Activated CD4-positive, alpha-beta T cell treated with anti-CD3 and anti-CD28 coated beads, Interleukin-2, amount 10 ng/mL, durations not matched to agents 7 days and 5 days (primary cell): ENCODE measurements at places on chromosomes 2 and 18.

GRCh38 chr18:33749834-33750233, 171.8 kb downstream of the ASXL3 start:
- DNase-seq: no peak

- no peak for DNase-seq
Observed at GRCh38 chr2:70726947-70727725, 40.9 kb downstream of the ADD2 start.

- no peak for DNase-seq
Observed at GRCh38 chr2:191656391-191656790, 21.5 kb upstream of the NABP1 start.

GRCh38 chr2:178449700-178450523, 1.1 kb downstream of the PRKRA start:
- no peak for DNase-seq

- no peak for DNase-seq
Observed at GRCh38 chr18:11577271-11578112, 31.9 kb upstream of the SLC35G4 start.

DNA sequence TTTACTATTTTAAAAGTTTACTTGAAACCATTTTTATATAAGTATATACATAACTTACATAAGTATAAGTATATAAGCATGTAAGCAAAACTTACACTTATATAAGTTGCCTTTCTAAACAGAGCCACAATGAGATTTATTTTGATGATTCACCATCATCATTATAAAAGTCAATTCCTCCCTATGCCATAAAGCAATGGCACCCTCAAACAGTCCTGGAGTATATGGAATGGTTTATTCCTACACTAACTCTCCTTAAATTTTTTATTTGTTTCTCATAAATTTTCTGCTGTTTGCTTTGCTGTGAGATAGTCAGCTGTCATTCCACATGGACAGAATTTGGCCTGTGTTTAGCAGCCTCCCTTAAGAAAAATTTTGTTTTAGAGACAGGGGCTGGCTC, 114.2 kb downstream of the NAB1 start:
- no peak for DNase-seq

GRCh38 chr18:74540652-74541421, 6.5 kb downstream of the CNDP1 start:
- DNase-seq: no peak

- no peak for DNase-seq
Observed at GRCh38 chr2:164620873-164621763, at the start of gene GRB14. GRB14 (minus strand) TSS chr2:164621482; CDS start chr2:164621309, 173 bp downstream.

DNA sequence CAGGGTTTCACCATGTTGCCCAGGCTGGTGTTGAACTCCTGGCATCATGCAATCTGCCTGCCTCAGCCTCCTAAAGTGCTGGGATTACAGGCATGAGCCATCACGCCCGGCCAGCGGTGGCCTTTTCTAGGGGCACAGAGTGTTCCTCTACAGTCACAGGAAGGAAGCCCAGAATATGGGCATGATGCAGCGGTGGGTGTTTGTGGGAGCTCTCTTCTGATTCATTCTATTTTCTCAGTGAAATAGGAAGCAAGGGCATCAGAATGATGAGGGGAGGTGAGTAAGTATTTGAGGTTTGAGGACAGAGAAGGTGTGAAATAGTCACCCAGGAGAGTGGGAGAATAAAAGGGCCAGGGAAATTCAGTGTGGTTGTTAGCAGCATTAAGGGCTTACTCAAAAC, 70.3 kb upstream of the PSME4 start:
- no peak for DNase-seq

GRCh38 chr2:66127656-66128055, 307.3 kb upstream of the MEIS1 start:
- no peak for DNase-seq

DNA sequence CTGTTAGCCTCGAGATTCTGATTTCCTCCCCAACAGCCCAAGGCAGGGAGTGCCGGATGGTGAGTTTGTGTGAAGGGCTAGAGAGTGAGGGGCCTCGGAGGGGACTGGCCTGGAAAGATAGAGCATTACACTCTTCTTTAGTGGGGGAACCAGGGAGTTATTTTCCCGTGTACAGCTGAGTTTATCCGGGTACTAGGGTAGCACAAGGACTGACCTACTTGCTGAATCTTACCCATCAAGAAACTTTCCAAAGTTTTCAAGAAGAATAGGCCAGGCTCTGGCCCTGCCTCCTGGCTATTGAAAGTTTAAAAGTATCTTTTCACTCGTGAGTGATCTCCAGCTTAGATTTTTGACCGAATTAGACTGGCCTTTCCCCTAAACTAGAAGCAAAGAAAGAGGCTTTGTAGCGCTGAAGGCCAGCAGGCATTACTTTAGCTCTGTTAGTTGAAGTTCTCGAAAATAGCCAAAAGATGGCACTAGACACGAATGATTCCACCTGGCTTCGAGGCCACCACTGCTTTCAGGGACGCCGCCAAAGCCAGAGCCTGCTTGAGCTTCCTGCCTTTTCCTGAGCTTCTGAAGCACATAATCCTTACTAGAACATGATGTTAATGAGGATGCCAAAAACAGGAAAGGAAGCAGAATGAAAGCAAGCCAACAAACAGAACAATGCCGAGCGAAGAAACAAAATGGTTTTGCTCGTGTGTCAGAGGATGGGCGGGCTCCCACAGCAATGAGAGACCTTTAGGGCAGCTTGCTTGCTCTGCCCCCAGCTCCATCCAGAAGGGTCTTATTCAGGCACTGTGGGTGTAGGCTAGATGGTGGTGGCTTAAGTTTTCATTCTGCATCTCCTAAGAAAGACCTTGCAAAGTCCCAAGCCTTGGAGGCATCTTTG, 55.8 kb downstream of the TSN start:
- peak; percentile 9 for DNase-seq

DNA sequence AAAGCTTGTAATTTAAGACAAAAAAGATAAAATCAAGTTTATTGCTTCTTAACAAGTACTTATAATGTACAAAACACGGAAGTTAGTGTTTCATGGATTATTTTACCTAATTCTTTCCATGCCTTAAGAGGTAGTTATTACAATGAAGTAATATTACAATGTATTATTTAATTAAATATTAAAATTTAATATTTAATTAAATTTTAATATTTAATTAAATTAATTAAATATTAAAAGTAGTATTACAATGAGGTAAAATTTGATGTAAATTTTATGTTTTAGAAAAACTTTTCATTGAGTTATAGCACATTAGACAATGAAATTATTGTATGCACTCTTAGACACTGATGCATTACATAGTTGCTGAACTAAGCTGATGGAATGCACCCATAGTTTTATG, 220.7 kb upstream of the NETO1 start:
- no peak for DNase-seq

DNA sequence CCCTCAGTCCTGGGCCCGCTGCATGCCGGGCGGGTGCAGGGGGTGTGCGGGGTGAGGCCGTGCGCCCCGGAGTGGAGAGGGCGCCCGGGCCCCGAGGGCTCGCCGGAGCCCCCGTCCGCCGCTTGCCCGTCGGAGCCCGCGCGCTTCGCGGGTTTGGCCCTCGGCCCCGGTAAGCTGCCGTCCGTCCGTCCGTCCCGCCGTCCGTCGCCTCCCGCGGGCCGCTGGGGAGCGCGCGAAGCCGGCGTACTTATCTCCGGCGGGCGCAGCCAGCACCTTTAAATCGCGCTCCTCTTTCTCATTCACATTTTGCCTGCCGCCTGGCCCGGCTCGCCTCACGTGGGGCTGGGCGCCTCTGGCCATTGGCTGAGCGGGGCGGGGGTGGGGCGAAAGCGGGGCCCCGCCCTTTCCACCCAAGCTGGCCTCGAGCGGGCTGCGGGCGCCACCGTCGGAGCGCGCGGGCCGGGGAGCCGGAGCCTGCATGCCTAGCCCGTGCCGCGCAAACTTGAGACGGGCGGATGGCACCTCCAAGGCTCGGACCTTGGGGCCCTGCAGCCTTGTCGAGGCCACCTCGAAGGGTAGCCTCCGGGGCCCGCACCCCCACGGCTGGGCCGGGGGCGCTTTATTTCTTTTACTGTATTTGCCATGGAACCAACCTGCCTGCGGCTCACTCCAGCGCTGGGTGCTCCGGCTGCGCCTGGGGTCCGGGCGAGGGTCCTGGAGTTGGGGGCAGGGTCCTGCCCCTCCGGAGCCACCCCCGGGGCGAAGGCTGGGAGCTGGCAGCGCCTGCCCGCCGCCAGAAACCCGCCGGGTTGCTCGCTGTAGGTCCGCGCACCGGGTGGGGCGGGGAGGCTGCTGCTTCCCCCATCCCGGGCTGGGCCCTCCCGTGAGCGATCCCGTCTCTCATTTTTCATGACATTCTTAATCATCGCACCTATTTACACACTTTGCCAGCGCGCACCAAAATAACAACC, at the start of gene GBX2:
Gene GBX2 (minus strand): TSS at position 277 of the 971 bp plus-strand sequence. CDS start 415 bp downstream, outside the sequence.
- DNase-seq: no peak

DNA sequence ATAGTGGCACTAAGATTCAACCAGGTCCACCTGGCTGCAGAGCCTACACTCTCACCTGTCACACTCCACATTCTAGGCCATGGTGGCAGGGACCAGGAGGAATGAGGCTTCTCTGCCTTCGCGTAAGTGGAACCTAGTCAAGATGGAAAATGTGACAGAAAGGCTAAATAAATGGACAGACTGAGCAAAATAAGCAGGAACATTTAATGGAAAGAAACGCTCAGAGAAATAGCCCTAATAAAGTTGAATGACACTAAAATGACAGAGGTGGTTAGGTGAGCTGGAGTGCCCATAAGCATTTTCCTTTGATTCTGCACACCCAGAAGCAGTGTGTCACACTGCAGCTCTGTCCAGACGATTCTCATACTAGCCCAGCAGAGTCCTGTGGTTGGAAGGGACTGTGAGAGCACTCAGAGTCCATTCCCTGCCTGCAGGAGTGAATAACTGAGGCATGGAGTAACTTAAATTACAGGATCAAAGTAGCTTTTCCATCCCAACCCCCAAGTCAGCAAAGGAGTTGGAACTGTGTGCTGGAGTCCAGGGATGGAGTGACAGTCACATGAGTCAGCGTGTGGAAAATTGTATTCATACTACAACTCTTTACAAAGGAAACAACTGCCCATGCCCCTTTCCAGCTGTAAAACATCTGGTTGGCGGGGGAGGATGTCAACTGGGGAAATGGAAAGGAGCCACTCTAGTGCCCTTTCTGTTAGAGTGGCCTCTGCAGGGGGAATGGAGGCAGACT, 105.4 kb upstream of the LGALSL start:
- no peak for DNase-seq

DNA sequence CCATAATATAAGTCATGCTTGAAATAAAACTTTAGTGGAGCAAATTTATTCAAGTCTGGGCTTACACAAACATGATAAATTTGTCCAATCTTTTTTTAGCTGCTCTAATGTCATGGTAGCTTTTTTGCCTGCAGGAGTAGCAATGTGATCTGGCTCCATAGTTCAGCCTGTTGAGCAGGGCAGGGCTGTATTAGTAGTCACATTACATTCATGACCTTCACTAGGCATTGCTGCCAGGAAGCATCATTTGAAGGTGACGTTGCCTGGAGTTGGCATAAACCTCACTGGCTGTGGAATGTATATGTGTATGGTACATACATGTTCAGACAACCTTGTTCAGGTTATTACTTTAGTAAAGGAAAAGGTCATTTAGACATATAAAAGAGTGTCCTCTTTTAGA, 76.6 kb downstream of the CCDC85A start:
- no peak for DNase-seq

DNA sequence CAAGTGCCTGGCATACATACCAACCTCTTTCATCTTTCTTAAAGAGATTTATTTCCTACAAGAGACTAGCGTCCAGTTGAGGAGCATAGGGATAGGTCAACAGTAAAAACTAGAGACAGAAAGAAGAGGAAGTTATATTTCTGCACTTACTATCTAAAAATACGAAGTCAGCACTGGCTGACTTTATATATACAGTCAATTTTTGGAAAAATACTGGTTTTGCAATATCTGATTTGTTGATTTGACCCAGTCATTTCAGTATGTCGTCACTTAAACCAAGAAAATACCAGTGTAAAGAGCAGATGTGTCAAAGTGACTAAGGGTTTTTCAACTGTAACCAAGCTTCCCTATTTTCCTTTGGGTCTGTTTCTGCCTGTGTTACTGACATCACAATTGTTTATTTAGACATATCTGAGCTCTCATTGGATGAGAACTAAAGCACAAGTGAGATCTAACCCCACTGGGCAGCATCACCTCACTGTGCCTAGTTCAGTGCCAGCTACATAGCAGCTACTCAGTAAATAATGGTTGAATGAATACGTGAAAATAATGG, 23.0 kb downstream of the CYTIP start:
- no peak for DNase-seq

- DNase-seq: peak; percentile 39
Observed at GRCh38 chr2:197804758-197805714, 643 bp downstream of the PLCL1 start.

DNA sequence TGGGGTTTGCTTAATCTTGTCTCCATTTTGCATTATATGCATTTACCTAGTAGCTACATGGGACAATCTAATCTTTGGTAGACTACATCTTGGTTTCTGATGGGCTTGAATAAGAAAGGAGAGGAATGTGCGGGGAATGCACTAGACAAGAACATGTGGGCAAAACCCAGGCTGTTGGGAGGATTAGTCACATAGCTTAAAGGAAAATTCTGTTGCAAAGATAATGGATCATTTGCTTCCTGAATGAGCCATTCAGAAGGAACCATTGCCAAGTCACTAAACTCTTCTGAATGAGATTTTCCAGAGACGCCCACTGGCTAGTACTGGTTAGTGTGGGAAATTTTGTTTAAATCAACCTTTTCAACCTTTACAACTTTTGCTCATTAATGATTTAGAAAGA, 84.8 kb downstream of the OSBPL6 start:
- no peak for DNase-seq

DNA sequence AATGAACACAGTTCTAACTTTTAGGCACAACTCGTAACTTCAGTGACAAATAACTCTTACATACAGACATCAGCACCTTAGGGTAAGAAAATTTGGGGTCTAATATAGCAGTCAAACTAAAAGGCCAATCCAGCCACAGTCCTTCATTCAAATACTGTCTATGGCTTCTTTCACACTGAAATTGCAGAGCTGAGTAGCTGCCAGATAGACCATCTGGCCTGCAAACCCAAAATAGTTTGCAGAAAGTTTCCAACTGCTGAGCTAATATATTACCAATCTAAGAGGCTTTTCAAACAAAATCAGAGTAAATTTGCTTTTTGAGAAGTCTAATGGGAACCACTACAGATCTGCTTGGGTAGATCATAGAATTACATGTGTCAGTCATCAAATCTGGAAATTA, 183.4 kb downstream of the GALR1 start:
- no peak for DNase-seq

- no peak for DNase-seq
Observed at GRCh38 chr2:240353086-240353798, 82.2 kb upstream of the GPC1 start.

DNA sequence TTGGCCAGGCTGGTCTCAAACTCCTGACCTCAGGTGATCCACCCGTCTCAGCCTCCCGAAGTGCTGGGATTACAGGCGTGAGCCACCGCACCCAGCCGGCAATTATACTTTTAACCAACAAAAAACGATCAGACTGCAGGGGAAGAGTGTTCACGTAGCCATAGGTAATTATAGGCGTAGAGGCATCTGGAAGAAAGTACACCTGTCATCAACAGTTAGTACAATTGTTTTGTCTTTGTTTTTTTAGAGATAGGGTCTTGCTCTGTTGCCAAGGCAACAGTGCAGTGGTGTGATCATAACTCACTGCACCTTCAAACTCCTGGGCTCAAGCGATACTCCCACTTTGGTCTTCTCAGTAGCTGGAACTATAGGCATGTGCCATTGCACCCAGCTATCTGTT, 20.0 kb downstream of the ST3GAL5 start:
- DNase-seq: no peak

GRCh38 chr2:240846873-240847595, 21.6 kb upstream of the AGXT start:
- no peak for DNase-seq
